ENCODE measurements at places on chromosomes 11 and 22. TPM values are rescaled to one million over a fixed set of nuclear protein-coding genes. Genes with fewer than 3 reads are reported as not detected.

Gene DEUP1
- not detected for total RNA-seq

Gene MPPED1
- not detected for total RNA-seq

Gene CD3D
- not detected for total RNA-seq

Gene THY1
- 286 TPM for total RNA-seq

Gene PDE2A
- 0.58 TPM for total RNA-seq

Data from smooth muscle cell of trachea (primary cell).